ENCODE measurements at places on chromosomes 5 and 9. TPM values are rescaled to one million over a fixed set of nuclear protein-coding genes. Genes with fewer than 3 reads are reported as not detected.
A peak's percentile ranks its signal among the peaks of the same experiment; 100 is the strongest.

GRCh38 chr9:20623748-20624124 is 1.4 kb upstream of the MLLT3 start:
- peak overlapping the region; percentile 94 for H3K27ac ChIP-seq
- no peak for DNase-seq
- H3K36me3 ChIP-seq: no peaks in the 10 kb centered on the region
- H3K27me3 ChIP-seq: peaks cover 20% of the 10 kb centered on the region

DNA sequence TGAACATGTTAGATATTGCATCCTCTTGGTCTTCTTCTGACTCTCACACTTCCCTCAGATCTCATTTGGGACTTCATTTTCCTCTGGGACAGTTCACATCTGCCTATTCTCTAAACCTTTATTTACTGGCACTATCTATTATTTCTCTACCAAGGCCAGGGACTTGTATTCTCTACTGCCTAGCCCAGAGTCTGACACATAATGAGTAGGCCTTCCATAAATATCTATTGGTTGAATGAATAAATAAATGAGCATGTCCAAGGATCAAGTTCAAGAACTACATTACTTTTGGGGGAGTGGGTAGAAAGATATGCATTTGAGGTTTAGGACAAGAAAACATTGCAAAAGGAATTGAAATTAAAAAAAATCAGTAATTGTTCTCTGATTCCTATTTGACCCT is 250.3 kb downstream of the TRIM32 start:
- H3K36me3 ChIP-seq: no peaks in the 10 kb centered on the region
- H3K4me1 ChIP-seq: no peaks in the 10 kb centered on the region
- no peak overlapping the region for H3K27ac ChIP-seq
- H3K27me3 ChIP-seq: peaks cover 15% of the 10 kb centered on the region

LCN12 gene
- not detected for polyA plus RNA-seq

PCDHB8 gene
- not detected for polyA plus RNA-seq

DNA sequence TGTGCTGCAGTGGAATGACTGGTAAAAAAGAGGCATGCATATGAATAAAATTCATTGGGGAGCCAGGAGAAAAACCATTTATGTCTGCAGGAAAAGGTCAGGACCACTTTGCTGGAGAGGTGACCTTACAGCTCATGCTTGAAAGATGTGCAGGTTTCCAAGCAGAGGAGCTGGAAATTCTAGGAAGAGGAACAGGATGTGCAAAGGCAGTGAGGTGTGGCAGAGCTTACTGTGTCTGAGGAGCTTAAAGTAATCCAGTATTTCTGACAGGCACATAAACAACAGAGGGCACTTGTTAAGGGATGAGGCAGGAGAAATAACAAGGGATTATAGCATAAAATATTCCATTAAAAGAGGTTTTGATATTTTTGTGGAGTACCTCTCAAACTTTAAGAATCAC is 203.2 kb downstream of the CD180 start:
- H3K27ac ChIP-seq: no peak overlapping the region
- no peaks in the 10 kb centered on the region for H3K27me3 ChIP-seq
- H3K4me1 ChIP-seq: no peaks in the 10 kb centered on the region
- no peak for DNase-seq
- H3K4me3 ChIP-seq: no peak overlapping the region
- H3K36me3 ChIP-seq: no peaks in the 10 kb centered on the region

- H3K27me3 ChIP-seq: no peaks in the 10 kb centered on the region
- H3K4me1 ChIP-seq: no peaks in the 10 kb centered on the region
- no peak for DNase-seq
- H3K4me3 ChIP-seq: no peak overlapping the region
- no peak overlapping the region for H3K27ac ChIP-seq
Observed at GRCh38 chr5:39759701-39760100, 334.9 kb upstream of the DAB2 start.

- H3K4me1 ChIP-seq: peaks cover 8% of the 10 kb centered on the region
- H3K36me3 ChIP-seq: no peaks in the 10 kb centered on the region
- H3K4me3 ChIP-seq: no peak overlapping the region
- no peak overlapping the region for H3K27ac ChIP-seq
- no peak for DNase-seq
Observed at GRCh38 chr5:16600397-16600796, 16.4 kb downstream of the RETREG1 start.

IL33 gene
- polyA plus RNA-seq: not detected

DNA sequence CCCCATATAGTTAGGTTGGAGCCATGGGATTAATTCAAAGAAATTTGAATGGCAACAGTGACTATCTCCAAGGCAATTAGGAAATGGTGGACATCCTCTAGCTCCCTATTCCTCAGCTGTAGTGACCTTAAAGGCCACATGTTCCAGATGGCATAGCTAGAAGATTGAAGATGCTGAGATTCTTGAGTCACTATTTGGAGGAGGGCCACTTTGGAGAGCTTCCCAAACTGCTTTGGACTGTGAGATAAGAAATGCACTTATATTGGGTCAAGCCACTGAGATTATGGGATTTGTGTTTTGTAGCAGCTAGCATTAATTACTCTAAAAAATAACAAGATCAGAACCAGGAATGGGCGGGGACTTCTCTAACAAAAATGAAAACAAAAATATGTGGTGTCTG is 636.2 kb upstream of the CCNG1 start:
- no peak overlapping the region for H3K4me3 ChIP-seq
- H3K36me3 ChIP-seq: no peaks in the 10 kb centered on the region
- H3K27ac ChIP-seq: no peak overlapping the region

- no peak overlapping the region for H3K4me3 ChIP-seq
- DNase-seq: peak; percentile 53
- H3K27ac ChIP-seq: no peak overlapping the region
- peaks cover 8% of the 10 kb centered on the region for H3K27me3 ChIP-seq
- no peaks in the 10 kb centered on the region for H3K36me3 ChIP-seq
Observed at GRCh38 chr9:127586537-127586936, 25.5 kb upstream of the STXBP1 start.

FOXD4 gene
- polyA plus RNA-seq: not detected

SLC36A3 gene
- not detected for polyA plus RNA-seq

DNA sequence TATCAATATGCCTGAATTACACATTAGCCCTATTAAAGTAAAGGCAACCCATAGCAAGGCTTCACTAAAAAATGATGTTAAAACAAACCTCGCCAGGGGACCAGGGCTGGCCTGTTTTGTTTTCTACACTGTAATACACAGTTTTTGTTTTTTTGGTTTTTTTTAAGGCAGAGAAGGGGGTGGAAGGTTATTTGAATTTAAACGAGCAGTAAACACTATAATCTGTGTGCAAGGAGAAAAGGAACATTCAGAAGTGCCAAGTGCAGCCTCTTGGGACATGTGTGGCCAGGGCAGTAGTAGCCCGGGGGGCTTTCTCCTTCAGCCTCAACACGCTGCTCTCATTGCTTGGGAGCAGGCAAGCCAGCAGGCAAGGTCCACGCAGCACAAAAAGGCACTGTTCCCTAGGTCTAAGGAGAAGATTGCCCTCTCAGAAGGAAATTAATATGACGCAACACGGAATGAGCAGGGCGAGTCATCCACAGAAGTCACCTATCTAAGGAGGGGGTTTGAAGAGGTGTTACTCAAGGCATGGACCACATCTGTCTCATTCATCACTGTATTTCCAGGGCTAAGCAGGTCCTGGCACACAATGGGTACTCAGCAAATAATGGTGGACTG is 16.2 kb downstream of the SIL1 start:
- DNase-seq: no peak
- no peaks in the 10 kb centered on the region for H3K27me3 ChIP-seq
- no peak overlapping the region for H3K27ac ChIP-seq
- H3K36me3 ChIP-seq: peaks cover 3% of the 10 kb centered on the region
- H3K4me3 ChIP-seq: no peak overlapping the region
- H3K4me1 ChIP-seq: peaks cover 17% of the 10 kb centered on the region

TRIM7 gene
- polyA plus RNA-seq: not detected

DNA sequence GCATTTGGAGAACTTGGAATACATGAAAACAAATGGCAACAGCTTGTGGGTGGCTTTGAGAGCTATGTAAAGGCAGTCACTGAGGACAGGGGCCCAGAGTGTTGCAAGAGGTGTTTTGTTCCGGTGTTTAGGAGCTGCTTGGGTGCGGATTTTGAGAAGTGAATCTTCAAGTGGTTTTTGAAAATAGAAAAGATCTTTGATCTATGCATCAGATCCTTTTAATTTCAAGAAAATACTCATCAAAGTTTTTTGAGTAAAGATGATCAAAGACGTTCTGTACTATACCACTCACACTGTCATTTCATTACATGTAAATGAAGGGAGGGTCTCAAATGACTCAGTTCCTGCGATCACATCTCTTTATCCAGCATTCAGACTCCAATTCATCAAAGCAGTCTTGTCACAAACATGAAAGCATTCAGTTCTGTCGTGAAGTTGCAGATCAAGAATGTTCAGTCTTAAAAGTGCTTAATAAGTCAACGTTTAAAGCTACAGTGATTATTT is 112.5 kb downstream of the WDR41 start:
- H3K36me3 ChIP-seq: no peaks in the 10 kb centered on the region
- H3K4me1 ChIP-seq: no peaks in the 10 kb centered on the region
- H3K4me3 ChIP-seq: no peak overlapping the region
- H3K27me3 ChIP-seq: no peaks in the 10 kb centered on the region

BHMT gene
- not detected for polyA plus RNA-seq
